ENCODE measurements at places on chromosomes 1 and 21.

DNA sequence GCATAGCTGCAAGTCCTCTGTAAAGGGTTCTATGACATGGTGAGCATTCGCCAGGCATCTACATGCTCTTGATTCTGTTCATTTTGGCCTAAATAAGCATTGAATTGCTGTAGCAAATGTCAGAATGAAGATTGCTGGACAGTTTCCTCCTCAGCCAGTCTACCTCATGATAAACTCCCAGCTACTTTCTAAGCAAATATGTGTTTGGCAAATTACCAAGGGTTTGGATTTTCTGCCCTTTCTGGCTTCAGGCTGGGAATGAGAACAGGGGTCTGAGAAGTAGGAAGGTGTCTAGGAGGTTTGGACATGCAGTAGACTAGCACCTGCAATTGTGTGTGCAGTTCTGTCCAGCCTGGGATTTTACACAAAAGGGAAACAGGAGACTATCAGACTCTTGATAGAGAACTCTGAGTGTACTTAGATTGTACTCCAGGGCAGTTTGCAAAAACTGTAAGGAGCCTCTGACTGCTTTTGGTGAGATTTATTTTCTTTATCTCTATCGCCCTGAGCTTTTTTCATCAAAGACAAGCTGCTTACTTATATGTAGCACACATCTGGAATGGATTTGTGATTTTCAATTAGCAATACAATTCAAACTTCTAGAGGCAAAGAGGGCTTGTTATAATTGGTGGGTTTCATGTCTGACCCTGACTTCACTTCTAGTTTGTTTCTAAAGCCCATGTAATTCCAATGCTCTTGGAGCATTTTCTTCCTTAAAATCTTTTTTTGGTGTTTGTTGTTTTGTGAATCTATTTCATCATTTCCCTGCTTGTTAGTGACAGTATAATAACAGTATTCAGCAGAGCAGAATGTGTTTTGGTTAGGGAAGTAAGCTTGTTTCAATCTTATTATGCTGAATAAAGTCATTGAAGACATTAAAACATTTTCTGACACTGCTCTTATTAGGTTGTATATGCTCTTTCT lies 150.8 kb downstream of the VPS13D start:
- no peak for DNase-seq

- no peak for DNase-seq
Observed at GRCh38 chr1:206723805-206724472, 39.2 kb downstream of the MAPKAPK2 start.

DNA sequence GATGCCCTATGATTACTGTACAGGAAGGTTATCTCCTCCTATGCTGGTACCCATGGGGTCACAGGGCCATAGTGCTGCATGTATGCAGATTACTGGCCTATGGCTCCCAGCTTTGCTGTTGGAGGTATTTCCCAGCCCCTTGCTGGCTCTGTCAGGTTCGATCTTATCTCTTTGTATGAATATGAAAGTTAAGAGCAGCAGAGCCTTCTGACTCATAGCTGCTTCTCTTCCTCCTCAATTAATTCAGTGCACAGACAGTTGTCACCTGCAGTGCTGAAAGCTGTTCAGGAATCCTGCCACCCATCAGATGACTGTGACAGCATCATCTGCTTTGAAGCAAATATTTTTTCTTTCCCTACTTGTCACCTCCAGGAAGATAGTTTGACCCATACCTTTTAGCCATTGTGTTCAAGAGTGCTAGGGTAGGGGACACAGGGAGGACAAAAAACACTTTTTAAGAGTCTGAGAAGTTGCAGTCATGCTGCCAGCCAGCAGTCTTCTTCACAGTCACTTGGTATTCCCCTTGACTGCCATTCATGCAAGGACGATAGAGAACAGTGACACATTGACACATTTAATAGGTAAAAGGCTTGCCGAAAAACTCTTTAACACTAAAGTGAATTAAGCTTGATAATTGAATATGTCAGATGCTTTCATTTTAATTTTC lies 73.1 kb downstream of the KIF1B start:
- DNase-seq = peak; percentile 39

DNA sequence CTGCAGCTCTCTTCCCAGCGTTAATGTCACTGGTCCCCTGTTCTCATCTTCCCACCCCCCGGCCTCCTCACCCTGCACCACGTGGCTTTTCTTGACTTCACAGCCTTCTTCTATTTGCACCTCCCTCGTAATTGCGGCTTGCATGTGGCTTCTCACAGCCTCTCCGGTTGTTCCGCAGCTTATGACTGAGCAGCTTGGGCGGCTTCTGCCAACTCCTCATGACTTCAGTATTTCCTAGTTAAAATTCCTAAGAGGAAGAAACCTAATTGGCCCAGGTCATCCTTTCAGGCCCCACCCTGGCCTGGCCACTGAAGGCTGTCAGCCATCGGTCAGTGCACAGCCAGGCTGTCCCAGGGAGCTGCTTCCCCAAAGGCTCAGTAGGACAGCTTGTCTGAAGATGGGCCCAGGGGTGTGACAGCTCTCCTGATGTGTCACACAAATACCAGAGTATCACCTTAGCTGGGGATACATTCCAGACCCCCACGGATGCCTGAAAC lies 8.6 kb upstream of the RERE start:
- no peak for DNase-seq

GRCh38 chr21:43191971-43192370 lies 23.2 kb downstream of the CRYAA start:
- DNase-seq = no peak

DNA sequence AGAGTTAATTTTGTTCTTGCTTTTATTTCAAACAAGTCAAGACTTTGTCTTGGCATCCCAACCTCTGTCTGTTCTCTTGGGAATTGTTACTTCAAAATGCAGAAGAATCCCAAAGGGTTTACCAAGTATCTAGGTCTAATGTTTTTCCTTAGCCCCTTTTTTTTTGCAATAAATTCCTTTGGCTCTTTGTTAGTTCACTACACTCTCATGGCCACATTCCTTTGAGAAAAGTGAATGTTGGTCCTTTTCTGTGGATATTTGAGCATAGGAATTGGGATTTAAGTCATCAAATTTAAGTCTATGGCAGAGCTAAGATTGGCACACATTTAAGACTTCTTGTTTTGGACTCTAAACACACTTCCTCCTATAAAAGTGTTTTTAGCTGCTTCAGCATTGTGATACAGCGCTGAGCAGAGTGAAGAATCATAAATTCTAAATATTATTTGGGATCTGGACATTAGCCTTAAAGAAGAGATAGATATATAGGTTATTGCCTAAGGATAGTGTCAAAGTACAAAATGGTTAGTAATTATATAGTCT lies 1.9 kb downstream of the BTF3L4 start:
- no peak for DNase-seq

DNA sequence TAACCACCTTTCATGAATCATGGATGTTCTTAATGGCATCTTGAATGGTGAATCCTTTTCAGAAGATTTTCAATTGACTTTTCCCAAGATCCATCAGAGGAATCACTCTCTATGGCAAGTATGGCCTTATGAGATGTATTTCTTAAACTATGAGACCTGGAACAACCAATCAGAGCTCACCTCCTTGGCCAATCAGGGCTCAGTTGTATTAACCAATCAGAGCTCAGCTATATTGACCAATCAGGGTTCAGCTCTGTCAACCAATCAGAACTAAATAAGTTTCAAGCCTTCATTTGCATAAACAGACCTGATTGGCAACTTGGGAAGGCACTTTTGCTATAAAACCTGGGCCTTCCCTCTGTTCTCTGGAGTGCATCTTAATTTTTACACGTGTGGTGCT lies 13.6 kb upstream of the FAM3B start:
- DNase-seq = no peak

DNA sequence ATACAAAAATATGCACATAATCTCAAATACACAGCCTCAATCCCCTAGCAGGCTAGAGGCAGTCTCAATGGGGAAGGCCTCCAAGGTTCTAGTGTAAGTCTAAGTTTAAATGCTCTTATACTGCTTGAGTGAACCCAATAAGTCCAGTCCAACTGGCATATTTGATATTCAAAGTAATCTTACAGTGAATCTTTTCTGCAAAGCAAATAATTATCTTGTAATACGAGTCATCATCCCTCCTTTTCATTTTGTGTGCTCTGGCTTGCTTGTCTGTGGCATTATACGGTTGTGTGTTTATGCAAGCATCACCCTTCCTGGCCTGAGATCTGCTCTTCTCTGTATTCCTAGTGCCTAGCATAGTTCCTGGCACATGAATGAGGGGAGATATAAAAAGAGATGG lies 166.9 kb upstream of the HMGB4 start:
- no peak for DNase-seq

- no peak for DNase-seq
Observed at GRCh38 chr1:110035236-110035752, 870 bp downstream of the STRIP1 start.

DNA sequence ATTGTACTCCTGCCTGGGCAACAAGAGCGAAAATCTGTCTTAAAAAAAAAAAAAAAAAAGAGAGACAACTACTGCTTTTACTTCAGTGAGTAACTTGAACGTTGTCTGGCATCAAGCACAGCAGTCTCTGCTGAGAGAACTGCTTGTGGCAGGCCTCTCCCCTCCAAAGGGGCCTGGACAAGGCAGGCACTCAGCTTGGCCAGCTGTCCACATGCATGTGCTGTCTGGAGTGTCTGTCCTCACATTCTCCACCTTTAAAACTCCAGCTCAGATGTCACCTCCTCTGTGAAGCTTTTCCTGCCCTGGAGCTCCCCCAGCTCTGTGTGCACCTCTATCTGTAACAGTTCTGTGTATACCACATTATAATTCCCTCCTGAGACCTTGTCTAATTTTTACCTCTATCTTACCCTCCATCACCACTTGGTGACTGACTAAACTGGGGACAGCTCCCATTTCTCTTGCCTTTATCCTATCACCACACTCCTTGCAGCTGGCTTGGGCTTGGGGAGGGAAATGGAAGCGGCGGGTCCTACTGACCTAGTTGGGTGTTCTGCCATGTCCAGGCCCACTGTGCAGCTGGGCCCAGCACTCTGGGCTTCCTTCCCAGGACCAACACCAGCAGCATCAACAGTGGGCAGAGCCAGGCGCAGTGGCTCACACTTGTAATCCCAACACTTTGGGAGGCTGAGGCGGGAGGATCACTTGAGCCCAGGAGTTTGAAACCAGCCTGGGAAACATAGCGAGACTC lies 71.4 kb upstream of the ARTN start:
- DNase-seq = no peak

DNA sequence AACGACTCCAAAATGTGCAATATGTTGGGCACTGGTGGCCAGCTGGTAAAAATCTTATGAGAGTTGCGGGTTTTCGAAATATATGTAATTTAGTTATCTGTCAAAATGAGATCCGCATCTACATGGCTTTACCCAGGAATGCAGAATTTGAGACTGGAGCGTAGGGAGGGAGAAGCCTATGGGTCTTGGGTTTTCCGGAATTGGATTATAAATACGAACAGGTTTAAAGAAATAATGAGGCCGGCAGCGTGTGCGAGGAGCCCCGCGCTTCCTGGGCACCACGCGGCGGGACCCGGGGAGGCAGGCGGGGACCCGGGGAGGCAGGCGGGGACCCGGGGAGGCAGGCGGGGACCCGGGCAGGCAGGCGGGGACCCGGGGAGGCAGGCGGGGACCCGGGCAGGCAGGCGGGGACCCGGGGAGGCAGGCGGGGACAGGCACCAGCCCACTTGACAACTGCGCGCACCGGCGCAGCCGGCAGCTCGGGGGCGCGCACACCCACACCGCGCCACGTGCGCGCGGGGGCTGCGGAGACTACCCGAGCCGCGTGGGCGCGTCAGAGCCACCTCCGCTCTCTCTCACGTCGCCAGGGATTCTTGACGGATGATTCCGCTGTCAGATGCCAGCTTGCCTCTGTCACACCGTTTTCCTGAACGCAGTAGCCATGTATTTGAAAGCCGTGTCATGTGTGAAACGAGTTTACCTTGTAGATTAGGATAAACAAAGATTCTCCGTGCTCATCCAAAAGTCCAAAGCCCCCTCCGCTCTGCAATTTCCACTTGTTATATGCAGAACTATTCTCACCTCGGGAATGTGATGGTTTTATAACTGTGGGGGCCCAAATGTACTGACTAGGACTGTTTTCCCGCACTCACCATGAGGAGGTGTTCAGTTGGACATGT lies 54.3 kb upstream of the HNRNPU start:
- DNase-seq = peak; percentile 89

GRCh38 chr1:211951856-211952255 lies 83.5 kb downstream of the INTS7 start:
- no peak for DNase-seq

- DNase-seq = no peak
Observed at GRCh38 chr21:44370027-44370735, 16.8 kb downstream of the TRPM2 start.

DNA sequence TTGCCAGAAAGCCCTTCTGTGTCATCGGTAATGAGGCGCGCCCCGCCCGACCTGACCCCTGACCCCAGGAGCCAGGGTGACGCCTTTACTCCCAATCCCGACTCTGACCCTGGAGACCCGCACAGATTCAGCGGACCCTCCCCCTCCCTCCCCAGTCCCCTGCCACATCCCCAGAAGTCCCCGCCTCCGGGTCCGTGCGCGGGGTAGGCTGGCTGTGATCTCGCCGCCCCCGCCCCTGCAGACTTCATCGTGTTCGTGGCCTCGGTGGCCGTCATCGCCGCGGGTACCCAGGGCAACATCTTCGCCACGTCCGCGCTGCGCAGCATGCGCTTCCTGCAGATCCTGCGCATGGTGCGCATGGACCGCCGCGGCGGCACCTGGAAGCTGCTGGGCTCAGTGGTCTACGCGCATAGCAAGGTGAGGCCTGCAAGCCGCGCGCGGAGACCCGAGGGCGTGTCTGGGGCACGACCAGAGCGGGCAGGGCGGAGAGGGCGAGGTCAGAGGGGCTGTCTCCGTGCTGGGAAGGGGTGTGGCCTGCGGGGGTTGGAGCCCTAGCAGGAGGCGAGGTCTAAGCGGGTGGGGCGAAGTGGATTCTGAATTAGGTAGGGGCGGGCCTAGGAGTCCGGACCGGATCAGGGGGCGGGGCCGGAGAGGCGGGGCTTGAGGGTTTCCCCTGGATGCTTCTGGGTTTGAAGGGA lies 34.8 kb downstream of the KCNQ4 start:
- DNase-seq = peak; percentile 71

DNA sequence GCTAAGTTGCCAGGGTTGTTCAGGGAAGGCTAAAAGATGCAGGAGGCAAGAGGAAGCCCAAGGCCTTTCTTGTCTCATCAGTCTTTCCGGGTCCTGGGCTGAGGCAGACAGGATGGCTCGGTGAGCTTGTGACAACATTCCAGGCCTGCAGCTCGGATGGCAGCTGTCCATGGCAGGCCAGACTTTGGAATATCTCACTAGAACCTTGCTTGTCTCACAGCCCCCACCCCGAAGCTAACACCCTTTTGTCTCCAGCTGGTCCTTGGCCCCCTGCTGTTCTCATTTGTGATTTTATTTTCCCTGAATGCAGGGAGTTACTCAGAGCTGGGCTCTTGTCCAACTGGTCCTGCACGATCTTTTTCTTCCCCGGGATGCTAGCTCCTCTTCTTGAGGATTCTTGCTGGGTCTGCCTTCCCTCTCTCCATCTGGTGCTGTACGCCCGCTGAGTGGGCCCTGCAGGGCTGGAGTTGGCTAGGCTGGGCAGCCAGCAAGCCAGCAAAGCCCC lies 477.2 kb upstream of the CAMK1G start:
- peak; percentile 24 for DNase-seq

Data from GM06990 (cell line).